NCI-H226 (cell line): ENCODE measurements at places on chromosomes 12 and 14.

DNA sequence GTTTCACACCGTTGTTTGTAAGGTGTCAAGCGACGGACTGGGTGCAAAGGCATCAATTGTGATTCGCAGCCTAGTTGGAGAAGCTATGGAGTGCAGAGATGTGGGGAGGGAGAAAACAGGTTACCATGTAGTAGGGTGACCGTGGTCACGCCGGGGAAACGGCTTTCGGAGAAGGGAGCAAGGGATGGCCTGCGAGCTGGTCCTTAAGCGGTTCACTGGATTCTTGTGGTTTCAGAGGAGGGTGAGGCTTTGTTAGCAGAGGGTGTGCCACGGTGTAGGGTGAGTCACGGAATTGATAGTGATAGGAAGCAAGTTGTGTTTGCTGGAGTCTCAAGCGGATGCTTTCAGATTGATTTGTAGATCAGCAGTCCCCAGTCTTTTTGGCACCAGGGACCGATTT, 2.3 kb downstream of the PIWIL1 start:
- DNase-seq: no peak

DNA sequence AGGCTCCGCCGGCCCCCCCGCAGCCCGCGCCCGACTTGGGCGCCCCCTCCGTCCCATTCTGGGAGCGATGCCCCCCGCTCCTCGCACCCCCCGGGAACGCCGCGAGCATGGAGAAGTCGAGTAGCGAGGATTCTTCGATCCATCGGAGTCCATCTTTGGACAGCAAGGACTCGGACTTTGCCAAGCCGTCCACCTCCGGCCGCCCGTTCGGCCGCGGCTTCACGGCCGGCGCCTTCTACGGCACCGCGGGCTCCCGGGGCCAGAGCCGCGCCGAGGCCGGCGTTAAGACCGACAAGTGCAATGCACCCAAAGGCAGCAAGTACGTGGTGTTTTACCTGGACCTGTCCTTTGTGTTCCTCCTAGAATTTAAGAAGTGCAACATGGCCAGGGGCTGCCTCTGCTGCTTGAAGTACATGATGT, 123.6 kb downstream of the TSPAN9 start:
- DNase-seq: no peak

GRCh38 chr12:71752891-71753290, 1.8 kb upstream of the RAB21 start:
- no peak for DNase-seq

DNA sequence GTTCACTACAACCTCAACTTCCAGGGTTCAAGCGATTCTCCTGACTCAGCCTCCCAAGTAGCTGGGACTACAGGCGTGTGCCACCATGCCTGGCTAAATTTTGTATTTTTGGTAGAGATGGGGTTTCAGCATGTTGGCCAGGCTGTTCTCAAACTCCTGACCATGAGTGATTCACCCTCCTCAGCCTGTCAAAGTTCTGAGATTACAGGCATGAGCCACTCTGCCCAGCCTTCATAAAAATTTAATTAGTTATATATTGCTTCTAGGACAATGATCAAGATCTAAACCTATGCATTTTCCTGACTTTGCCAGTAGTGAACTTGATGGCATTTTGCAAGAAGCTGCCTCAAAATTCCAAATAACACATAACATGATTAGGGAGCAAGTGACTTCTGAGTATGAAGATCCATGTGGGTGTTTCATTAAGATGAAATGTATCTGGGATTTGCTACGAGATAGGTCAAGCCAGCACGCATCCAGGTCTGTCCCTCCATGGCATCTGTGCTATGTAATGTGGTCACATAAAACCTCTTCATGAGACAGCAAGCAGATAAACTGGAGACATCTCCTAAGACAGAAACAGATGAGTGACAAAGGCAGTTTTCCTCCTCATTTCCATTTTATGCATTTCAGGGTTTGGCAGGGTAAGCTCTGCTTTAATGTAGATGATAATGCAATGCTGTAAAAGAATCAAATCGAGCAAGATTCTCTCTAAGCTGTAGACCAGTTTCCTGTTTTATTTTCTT, 319.4 kb upstream of the ATP2B1 start:
- no peak for DNase-seq

- DNase-seq: no peak
These were observed 155.1 kb upstream of the PRICKLE1 start for GRCh38 chr12:42744539-42745182.

DNA sequence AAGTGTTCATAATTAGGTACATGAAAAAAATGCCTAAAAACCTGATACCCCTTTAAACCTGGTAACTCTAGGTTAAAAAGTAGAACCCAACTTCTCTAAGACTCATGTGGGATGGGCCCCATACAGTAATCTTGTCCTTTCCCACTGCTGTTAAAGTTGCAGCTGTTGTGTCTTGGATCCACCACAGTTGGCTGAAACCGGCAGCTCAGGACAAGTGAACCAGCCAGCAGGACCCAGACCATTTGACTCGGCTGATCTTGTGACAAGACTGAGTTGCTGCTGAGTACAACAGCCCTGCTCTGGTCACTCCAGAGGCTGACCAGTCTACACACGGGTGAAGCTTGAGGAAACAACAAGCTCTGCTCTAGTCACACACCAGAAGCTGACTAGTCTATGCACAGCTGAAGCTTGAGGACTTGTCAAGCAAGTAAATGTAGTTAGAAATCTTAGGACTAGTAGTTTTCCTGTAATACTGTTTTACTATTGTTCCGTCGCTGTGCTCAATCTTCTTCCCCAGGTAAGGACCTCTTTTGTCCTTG, 60.6 kb downstream of the DHRS2 start:
- no peak for DNase-seq

- peak; percentile 15 for DNase-seq
These were observed 117.6 kb downstream of the SLC35F4 start for GRCh38 chr14:57748279-57748678.

- no peak for DNase-seq
These were observed 1044.8 kb downstream of the FLRT2 start for GRCh38 chr14:86574778-86575129.

DNA sequence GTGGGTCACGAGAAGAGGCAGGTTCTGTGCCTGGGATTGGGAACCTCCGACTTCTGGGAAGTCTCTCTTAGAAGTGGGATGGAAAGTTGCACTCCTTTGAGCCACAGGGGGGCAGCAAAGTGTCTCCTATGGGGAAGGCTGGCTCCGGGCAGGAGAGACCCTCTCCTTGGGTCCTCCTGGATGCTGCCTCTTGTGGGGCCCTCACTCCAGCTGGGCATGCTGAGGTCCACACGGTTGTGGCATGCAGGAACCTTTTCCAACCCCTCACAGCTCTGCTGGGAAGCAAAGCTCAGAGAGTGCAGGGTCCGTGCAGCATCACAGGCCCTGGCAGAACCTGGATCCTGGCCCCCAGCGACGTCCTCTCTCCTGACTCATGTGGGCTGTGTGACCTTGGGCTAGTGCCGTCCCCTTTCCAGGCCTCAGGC, 17.4 kb downstream of the SDSL start:
- DNase-seq: no peak

DNA sequence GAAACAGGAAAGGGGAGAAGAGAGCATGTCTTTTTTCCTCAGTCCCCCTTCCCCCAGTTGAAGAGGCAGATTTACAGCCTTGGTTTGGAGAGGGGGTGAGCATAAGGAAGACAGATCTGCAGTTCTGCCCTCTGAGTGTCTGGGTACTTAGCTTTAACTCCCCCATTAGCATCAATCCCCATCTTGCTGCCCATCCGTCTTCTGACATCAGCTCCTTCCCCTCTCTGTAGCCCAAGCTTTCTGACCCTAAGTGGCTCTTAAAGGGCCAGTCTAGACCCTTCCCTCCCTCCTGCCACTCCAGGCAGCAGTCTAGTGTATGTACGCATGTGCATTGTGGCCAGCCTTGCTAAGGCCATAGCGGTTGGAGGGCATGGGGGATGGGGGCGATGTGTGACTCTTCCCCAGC, 7.3 kb downstream of the GPR84 start:
- no peak for DNase-seq

GRCh38 chr12:29200586-29200985, 51.5 kb downstream of the FAR2 start:
- DNase-seq: no peak

GRCh38 chr12:24743941-24744793, 204.7 kb downstream of the BCAT1 start:
- no peak for DNase-seq

GRCh38 chr12:89307474-89308253, 44.6 kb downstream of the DUSP6 start:
- DNase-seq: no peak

- DNase-seq: peak; percentile 83
These were observed 308.9 kb downstream of the KCNH5 start for GRCh38 chr14:62736048-62737043.

GRCh38 chr14:93163564-93163963, 21.1 kb downstream of the MOAP1 start:
- no peak for DNase-seq

GRCh38 chr12:5455045-5455444, 23.1 kb downstream of the NTF3 start:
- DNase-seq: no peak
